ENCODE measurements at places on chromosomes 6 and 20. TPM values are rescaled to one million over a fixed set of nuclear protein-coding genes. Genes with fewer than 3 reads are reported as not detected.

Gene NKAIN2
- 20.0 TPM for polyA plus RNA-seq

Gene SCAF8
- polyA plus RNA-seq: 65.8 TPM

Gene TGM3
- polyA plus RNA-seq: 0.58 TPM

Gene HFE
- 8.1 TPM for polyA plus RNA-seq

Gene BPIFB6
- polyA plus RNA-seq: not detected

Gene DEFB132
- not detected for polyA plus RNA-seq

Gene ZBTB22
- 28.3 TPM for polyA plus RNA-seq

Gene TFAP2C
- 0.65 TPM for polyA plus RNA-seq

Gene PRSS35
- polyA plus RNA-seq: 35.2 TPM

Gene BPIFB3
- polyA plus RNA-seq: not detected

GRCh38 chr6:22883061-22883717, 313.8 kb downstream of the HDGFL1 start:
- DNase-seq: no peak

- no peak for DNase-seq
Measured at GRCh38 chr6:75397656-75398465, 95.7 kb downstream of the FILIP1 start.

GRCh38 chr6:152063170-152063921, 255.9 kb downstream of the ESR1 start:
- DNase-seq: no peak

DNA sequence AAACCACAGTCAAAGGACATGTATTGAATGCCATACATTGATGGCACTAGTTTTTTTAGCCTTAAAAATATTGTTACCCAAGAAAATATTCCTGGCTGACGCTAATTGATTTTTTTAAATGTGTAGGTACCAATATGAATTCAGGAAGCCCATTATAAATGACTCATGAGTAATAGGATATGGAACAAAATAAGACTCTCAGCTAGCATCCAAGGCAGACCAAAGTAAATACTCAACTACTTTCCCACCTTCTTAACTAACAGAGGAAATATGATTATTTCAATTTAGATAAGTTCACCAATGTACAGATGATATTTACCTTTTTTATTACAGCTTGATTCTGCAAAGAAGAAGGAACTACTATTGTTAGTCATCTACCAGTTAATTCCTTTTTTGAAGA, 43.2 kb upstream of the TXNDC5 start:
- DNase-seq: no peak

DNA sequence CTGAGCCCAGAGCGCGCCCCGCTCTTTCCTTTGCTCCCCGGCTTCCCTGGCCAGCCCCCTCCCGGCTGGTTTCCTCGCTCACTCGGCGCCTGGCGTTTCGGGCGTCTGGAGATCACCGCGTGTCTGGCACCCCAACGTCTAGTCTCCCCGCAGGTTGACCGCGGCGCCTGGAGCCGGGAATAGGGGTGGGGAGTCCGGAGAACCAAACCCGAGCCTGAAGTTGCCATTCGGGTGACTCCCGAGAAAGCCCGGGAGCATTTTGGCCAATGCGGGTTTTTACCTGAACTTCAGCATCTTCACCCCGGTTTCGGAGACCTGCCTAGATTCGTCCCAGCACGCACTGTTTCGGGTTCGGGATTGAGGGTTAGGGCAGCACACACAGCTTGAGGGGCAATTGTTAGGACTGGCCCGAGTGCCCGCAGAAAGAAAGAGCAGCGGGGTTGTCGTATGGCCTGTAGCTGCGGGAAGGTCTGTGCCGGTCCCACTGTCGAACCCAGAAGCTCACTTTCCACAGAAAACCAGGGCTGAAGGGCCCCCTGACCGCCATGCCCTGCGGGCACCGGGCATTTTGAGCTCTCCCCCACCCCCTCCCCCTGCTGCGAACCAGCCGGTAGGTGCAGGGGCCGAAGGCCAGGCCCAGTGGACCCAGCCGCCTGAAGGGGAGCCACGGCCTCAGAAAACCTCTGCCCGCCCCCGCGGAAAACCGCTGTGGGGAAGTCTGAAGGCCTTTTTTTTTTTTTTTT, 2.1 kb downstream of the FOXP4 start:
- no peak for DNase-seq

GRCh38 chr6:158040804-158041347, 59.2 kb downstream of the SYNJ2 start:
- no peak for DNase-seq

DNA sequence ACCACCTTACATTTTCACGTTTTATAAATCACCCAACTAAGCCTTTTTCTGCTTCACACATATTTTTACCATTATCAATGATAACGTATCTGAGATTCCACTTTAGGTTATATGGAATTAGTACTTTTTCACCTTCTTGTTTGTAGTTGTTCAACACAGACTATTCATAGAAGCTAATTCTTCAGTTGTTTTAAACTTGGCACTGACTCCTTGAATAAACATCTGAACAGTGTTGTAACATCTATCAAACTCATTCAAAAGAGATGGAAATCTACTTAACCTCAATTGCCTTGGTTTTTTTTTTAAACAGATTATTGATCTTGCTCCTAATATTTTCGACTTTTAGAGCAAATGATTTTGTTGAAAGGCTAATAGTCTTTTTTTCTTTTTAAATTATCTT, 34.2 kb downstream of the PTPRA start:
- no peak for DNase-seq

GRCh38 chr6:158939255-158940159, 60.5 kb downstream of the RSPH3 start:
- DNase-seq: no peak

GRCh38 chr20:21682521-21682954, 22.9 kb upstream of the PAX1 start:
- peak; percentile 67 for DNase-seq

- no peak for DNase-seq
Measured at GRCh38 chr20:16052456-16052855, 520.8 kb downstream of the KIF16B start.

GRCh38 chr6:123925350-123925749, 121.7 kb downstream of the NKAIN2 start:
- DNase-seq: no peak

GRCh38 chr6:144160431-144161005, 10.2 kb downstream of the STX11 start:
- no peak for DNase-seq

DNA sequence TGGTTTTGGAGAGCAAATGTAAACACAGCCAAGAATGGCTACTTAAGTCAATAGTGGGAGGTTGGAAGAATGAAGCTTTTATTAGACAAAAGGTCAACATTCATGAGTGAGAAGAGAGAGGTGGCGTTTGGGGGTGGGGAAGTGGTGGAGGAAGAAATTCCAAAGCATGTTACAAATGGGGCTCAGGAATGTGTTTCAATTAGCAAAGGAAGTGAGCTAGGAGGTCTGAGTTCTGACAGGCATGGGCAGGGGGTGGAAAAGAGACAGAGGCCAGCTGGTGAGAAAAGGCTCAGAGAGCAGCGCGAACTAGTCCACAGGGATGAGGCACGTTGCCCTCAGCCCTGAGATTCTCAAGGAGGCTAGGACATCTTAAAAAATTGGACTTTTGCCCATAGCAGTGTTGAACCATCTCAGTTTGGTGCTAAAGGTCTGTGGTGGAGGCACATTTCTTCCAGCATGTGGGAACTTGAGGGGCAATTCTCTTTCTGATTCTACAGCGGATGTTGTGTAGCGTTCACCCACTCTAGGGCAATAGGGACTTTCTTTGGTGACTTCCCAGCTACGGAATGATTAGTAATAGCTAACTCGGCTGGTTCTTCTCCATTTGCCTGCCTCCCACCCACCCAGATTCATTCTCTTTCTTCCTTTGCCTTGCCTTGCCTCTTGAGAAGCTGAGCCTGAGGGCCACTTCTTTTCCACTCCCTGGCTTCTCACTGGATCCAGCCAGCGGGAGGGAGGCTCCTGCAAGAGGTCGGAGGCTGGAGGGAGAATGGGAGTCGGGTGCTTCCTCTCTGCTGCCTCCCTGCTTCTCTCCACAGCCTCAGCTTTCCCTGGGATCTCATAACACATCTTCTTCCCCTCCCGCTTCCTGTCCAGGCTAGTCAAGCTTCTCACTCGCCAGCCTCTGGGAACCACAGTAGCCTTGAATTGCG, 45.1 kb upstream of the NEDD9 start:
- peak; percentile 76 for DNase-seq

DNA sequence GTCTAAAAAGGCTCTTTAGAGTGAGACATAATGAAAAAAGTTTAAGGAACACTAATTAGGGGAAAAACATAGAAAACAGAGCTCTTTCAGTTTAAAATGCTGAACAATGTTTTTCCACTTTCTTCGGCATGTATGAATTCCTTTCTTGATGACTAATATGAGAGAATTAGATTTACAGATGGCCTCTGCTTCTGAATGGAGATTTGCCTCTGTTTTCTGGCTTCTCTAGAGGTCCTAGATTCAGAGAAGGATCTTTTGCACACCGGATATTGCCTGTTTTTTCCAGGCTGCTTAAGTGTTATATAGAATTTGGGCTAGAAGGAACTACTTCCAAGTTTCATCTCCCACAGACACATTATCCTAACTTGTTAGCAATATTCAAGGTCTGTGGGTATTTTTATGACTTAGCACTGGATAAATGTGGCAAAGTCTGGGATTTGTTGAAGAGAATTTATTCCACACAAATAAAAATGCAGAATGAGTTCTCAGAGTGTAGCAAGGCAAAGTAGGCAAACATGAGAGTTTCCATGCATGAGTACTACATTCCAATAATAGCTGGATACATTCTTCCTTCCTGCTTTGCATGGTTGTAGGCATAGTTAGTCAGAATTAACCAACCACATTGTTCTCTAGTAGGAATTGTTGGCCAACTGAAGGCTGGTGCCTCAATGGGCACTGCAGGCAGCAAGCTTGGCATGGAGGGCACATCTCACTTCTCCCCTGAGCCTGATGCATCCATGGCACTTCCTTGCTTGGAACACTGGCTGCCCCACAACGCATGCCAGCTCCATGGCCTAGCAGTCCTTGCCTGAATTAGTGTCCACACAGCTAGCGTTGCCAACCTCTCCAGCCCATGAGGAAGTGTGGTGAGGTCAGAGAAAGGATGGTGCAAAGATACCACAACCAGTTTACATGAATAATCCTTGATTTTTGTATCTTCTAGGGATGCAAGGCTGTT, 224.2 kb downstream of the CLIC5 start:
- DNase-seq: no peak

DNA sequence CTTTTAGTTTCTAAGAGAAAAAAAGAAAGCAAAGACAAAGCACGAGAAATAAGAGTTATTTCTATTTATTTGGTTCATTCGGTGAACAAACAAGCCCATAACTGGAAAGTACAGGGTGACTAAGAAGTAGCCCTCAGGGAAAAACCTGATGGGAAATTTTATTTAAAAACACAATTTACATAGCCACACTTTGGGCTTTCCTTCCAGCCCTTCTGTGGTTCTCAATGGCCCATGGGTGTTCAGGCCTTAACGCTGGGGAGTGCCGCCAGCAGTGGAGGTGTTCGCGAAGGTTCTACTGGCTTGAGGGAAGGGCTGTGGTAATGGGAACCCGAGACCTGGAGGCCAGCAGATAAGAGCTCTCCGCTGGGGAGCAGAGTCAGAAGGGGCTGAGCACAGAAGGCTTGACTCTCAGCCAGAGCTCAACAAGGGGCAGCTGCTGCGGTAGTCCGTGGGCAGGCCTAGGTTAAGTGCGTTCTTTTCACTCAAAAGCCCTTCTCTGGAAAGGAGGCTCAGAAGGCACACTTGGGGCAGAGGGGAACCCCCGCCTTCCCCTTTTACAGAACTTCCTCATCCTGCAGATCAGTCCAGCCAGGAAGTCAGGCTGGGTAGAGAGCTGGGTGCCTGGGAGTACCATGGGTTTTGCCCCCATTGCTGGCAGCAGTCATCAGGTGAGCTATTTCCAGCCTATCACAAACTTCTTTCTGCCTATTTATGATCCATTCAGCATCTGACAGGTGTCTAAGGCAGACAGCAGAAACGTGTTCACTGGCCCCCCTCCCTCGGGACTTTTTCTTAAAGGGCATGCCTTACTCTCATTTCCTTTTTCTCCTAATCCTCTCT, 8.8 kb upstream of the CD83 start:
- DNase-seq: no peak

DNA sequence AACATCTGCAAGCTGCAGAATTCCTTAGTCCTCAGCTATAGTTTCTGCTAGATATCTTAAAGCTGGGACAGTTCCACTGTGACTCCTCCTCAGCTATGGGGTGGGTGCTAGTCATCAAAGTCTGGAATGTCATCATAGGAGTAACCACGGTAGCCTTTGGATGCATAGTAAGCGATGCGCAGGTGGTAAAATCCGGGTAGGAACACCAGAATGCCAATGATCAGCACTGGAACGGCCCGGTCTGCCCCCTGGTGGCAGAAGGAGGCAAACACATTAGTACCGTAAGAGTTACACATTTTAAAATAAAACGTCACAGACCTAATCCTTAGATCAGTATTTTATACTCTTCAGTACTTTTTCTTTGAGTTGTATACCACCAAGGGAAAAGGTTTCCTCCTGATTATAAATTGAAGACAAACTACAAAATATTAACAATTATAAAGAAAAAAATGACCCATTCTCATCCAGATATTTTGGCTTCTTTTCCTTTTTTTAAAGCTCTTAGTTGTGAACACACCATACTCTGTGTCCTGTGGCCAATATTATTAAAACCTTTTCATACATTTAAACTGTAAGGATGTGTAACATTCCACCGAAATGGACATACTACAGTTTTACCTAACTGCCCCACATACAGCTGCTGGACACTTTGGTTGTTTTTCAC, 18.9 kb downstream of the PCNA start:
- DNase-seq: peak; percentile 41

DNA sequence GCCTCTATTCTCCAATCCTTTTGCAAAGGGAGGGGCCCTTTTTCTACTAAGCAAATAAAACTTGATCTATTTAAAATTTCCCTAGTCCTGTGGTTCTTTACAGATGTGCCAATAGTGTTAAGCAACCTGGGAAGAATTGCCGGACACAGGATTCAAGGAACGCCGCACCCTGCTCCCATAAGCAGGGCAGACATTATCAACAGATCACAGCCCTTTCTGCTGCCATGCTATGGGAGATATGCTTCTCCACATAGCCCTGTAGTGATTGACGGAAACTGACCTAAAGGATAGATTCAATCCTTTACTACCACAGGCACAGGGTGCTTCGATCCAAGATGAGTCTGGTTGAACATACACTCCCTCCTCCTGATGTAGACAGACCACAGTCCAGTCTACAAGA, 118.4 kb upstream of the TRAF3IP2 start:
- DNase-seq: no peak

DNA sequence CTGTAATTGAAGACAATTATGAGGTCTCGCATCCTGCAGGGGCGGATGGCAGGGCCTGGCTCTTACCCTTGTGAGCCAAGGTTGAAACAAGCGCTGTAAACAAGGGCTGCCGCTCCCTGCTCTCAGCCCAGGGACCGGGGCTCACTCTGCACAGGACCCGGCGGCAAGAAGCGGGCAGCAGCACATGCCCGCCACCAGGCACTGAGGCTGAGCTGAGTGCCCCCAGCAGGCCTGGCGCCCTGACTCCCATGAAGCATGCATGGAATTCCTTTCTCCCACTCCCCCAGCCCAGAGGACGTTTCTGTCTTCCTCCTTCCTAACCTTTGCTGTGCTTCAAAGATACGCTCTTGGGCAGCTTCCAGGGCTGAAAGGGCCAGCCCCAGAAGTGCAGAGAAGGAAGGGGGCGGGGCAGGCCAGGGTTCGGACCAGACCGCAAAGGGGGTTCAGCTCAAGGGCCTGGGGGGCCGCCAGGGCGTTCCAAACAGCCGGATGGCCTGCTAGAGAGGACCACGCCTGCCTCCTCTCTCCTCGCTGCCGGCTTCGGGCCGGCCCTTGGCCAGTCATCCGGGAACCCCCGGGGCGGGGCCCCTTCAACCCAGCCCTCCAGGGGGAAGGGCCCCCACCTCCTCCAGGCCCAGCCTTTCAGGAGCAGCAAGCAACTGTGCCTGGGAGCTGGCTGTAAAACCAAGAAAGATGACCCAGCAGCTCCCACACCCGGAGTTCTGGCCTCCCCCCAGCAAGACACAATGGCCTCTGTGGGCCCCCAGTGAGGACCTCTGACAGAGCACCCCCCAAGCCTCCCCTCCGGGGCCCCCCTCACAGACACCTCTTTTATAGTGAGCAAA, 109.9 kb downstream of the NOL4L start:
- DNase-seq: peak; percentile 94
